Smooth muscle cell of the coronary artery (primary cell): ENCODE measurements at places on chromosomes 12 and 14. TPM values are rescaled to one million over a fixed set of nuclear protein-coding genes. Genes with fewer than 3 reads are reported as not detected.

Gene SLC4A8
- total RNA-seq: 0.08 and 0.59 TPM in 2 replicates

Gene UBE3B
- 22.1 and 27.6 TPM in 2 replicates for total RNA-seq

Gene PLEK2
- 2.0 and 18.6 TPM in 2 replicates for total RNA-seq

Gene TMBIM6
- 238 and 243 TPM in 2 replicates for total RNA-seq

Gene TMPRSS12
- total RNA-seq: not detected in 2 replicates

Gene TMCC3
- total RNA-seq: under 0.01 and 2.7 TPM in 2 replicates

Gene GPRC5A
- total RNA-seq: 0.82 and 11.6 TPM in 2 replicates

Gene SLC7A7
- 1.2 and 16.2 TPM in 2 replicates for total RNA-seq

Gene ACOT4
- total RNA-seq: 0.12 and 0.68 TPM in 2 replicates

Gene DDX23
- 70.7 and 156 TPM in 2 replicates for total RNA-seq

Gene APOLD1
- 1.3 and 5.9 TPM in 2 replicates for total RNA-seq
